Pons (tissue), 1 donor: ENCODE measurements at places on chromosomes 1 and 21.
A peak's percentile ranks its signal among the peaks of the same experiment; 100 is the strongest.

DNA sequence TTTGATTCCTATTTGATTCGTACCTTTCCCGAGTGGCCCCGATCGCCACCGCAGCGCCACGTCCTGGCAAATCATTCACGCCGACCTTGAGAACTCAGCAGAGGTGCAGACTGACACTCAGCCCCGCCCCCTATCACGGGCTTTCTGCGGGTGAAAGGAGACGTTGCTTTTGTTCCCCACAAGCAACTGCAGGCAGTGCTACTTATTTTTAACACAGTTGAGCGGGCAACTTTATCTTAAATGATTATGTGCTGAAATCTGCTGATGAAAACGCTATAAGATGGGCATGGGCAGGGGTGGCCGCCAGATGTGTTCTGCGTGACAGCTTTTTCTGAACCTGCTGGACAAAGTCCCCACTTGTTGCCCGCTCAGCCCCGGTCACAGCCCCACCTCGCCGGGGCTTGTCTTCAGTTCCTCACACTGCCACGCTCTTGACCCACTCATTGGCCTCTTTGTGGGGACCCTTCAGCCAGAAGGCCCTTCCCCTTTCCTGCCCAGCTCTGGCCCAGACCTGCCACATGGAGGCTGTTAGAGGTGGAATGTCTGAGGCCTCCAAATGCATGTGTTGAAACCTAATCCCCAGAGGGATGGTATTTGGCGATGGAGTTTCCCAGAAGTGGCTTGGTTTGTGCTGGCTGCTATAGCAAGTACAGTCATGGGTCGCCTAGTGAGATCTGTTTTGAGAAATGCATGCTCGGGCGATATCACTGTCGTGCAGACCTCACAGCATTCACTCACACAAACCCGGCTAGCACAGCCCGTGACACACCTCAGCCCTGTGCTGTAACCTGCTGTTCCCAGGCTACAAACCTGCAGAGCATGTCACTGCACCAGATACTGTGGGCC lies 15.7 kb upstream of the PDXK start:
- no peak for DNase-seq

DNA sequence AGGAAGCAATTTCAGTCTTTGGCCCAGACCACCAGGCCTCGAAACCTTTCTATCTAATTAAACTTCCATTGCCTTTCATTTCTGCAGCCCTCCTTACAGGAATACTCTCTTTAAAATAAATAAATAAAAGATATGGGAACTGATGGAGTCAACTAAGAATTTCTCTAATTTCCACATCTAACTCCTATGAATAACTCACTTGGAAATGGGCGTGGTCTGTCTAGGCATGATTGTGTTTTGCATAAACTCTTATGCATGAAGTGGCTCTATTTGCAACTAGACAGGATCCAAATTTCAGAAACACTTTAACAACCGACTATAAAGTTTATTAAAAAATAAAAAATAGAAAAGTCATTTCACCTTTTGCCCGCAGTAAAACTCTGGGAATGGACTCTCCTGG lies 199.5 kb downstream of the ADSS2 start:
- no peak for DNase-seq

DNA sequence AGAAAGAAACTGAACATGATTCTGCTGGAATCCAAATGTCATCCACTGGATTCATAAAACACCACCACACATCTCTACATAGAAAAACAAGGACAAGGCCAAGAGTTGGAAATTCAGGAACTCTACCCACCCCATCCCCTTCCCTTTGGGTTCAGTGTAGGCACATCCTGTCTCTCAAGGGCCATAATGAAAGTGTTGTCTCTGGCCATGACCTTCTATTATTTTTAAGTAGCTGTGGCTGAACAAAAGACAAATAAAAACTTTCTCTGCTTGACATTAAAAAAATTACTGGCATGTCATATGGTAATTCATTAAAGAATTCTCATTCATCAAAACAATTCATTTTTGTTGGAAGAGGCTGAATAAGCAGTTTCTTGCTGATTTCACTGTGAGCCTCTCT lies 54.9 kb upstream of the ZBTB18 start:
- DNase-seq, result no peak

DNA sequence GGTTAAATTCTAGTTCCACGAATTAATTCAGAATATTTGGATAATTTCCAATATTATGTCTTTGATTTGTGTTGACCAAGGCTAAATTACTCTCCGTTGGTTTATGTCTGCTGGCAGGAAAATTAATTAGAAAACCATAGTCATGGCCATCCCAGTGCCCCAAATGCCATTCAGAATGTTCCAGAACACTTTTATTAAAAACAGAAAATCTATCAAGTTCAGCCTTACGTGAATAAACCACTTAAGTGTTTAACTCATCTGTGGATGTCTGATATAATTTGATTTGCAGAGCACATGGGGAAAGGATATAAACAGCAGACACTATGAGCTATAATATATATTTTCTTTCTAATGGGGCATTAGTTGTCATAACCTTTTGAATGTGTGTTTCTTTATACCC lies 480.7 kb downstream of the MRPL39 start:
- no peak for DNase-seq

- DNase-seq, result no peak
Observed at GRCh38 chr1:24900486-24900849, 29.6 kb downstream of the RUNX3 start.

DNA sequence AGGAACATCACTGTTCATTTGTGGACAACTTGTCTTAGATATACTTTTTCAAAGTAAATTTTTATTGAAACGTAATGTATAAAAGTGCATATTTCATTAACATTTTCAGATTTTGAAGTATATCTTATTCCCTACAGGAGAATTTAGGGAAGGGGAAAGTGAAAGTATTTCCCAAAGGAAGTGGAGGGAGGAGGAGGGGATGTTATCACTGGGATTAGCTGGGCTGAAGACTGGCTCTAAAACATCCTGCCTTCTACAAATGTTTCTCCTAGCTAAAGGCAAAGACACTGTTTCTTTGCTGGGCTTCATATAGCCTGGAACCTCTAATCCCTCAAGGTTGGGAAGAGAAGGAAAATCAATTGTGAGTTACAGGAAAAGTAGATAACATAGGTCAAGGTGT lies 7.1 kb upstream of the ZNF697 start:
- no peak for DNase-seq

DNA sequence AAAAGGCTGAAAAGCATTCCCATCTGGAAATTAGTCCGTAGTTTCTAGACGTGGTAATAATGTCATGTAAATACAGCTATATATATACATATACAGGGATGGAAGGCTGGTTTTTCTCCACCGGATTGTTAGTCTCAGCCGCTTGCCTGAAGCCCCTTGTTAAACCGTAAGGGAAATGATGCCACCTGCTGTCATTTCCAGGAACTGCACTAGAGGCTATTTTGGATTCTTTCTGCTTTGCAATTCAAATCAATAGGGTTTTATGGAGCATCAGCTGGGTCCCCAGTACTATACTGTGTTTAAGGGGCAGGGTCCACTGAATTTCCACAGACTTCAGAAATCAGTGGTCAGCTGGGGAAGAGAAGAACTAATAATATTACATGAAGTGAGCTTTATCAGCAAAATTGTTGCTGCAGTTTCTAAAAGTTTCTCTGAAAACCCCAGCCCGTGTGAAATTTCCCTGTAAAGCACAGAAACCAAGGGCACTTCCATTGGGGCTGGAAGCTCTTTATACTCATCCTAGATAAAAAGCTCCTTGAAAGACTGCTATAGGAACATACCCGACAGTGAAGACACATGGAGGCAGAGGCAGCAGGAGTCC lies 33.8 kb upstream of the MPZL1 start:
- peak; percentile 88 for DNase-seq

- DNase-seq, result no peak
Observed at GRCh38 chr1:18819986-18820790, 39.3 kb downstream of the TAS1R2 start.

- DNase-seq, result peak; percentile 32
Observed at GRCh38 chr1:83776913-83777757, 221.8 kb downstream of the TTLL7 start.

DNA sequence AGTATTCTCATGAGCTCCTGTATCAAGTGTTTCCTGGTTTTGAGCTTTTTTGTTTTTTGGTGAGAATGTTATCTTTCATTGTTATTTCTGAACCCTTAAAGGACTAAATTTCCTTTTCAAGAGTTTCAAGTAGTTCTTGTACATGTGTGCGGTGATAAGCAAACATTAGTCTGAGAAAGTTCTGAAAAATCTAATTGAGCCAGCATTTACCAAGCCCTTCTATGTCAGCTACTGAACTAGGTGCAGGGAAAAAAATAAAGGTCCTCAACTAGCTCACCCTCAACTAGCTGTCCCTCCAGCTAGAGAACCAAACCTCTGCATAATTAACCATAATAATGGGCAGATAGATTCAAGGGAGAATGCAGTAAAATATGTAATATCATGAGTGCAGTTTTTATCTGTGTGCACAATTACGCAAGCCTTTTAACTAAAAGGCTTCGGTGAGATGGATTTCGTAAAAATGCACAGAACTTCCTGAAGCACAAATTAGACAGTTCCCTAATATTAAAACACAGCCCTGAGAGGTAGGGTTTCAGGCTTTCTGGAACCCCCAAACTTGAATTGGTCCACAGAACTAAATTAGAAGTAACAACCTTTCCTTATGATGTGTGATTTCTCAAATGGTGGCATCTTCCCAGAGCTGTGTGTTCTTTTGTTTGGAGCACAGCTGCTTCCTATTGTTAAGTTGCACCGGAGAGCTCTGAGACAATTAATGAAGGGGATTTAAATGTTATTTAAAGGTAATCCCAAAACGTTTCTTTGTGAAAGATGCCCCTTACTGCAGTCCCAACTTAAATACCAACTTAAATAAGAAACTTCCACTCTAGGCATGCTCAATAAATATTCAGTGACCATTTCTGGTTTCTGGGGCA lies 165.8 kb downstream of the NFIA start:
- DNase-seq, result no peak

GRCh38 chr1:47937586-47938254 lies 59.5 kb downstream of the TRABD2B start:
- DNase-seq, result no peak

- no peak for DNase-seq
Observed at GRCh38 chr1:17957588-17958267, 149.9 kb upstream of the IGSF21 start.

DNA sequence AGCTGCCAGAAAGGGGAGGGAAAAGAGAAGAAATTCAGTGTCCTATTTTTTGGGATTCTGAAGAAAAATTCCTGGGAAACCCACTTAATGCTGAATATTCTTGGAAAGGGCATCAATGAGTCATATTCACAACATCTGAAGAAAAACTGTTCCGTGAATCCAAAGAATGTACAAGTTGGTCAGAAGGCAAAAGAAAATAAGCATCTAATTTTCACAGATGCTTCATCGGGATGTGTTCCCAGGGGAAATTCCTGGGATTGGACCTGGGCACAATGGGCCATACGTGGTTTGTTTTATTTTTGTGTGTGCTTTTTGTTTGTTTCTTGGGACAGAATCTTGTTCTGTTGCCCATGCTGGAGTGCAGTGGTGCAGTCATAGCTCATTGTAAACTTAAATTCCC lies 112.2 kb downstream of the MAP3K21 start:
- DNase-seq, result no peak

DNA sequence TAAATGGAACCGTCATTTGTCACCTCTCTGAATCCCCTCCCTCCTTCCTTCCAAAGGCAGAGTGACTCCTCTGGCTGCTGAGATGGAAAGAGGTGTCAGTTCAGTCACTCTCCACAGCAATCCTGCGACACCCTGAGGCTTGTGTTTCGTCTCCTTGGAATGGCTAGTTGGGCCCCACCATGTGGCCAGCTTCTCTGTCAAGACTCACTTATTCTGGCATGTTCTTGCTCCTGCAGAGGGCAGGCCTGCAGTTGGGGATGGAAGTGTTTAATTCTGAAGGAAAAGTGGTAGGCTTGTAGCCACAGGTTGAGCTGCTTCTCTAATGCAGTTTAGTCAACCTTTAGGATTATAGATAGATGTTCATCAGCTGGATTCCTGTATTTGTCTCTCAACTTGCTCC lies 149.6 kb downstream of the LMO4 start:
- DNase-seq, result peak; percentile 58

DNA sequence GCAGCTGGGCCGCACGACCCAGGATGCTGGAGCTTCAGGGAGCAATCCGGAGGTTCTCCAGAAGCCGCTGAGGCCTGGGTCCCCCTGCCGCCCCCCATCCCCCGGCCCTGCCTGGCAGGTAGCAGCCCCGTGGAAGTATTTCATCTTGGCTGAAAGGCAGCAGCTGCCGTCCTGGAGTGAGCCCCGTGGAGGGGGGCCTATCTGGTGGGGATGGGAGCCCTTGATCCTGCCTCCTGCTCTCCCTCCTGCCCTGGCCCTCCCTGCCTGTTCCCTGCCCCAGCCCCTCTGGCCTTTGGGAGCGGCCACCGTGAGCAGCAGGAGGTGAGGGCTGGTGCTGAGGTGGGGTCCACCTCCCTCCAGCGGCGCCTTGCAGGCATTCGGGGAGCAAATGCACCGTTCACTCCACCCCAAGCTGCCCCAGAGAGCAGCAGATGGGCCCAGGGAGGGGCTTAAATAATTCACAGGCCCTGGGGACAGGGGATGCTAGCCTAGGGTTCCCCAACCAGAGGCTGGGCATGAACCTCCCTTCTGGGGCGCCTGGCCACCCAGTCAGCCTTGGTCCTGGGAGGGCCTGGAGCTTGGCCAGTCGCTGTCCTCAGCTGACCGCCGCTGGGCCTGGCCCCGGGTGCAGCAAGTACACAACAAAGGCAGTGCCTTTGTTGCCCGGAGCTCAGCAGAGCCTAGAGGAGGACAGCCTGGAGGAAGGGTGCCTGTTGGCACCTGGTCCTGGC lies 23.7 kb upstream of the PLCH2 start:
- DNase-seq, result peak; percentile 92

- no peak for DNase-seq
Observed at GRCh38 chr1:1427820-1428148, 6.7 kb upstream of the ANKRD65 start.

DNA sequence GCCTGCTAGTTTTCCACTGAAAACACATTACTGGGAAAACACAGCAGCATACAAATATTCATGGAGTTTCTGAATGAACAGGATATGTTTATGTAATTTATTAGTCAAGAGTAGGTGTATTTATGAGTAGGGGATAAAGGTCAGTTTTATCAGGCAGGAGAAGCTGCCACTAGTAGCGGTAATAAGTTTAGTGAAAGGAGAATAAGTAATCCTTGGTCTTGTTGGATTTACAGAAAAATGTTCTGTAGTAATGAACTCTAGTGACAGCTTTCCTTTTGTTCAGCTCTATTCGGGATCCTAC lies 1.2 kb downstream of the MAST2 start:
- DNase-seq, result no peak

DNA sequence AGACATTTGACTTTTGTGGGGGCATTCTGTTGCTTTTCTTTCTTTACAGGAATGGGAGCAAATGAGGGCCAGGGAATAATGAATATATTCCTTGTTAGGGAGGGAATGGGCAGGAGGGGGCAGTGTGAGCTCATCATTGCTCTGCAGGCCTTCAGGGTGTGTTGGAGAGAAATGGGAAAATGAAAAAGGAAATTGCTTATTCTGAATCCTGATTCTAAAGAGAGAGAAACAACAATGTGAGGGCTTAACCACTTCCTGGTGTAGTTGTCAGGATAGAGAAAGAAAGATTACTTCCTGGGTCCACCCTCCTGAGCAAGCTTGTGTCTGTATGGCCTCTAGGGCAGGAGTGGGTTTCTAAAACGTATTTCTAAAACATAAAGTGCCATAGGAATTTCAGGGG lies 28.3 kb downstream of the VANGL2 start:
- peak; percentile 72 for DNase-seq

- DNase-seq, result no peak
Observed at GRCh38 chr1:184739796-184740195, 14.9 kb downstream of the EDEM3 start.
